Stimulated activated CD8-positive, alpha-beta memory T cell treated with anti-CD3 and anti-CD28 coated beads, Interleukin-15, amount 100 ng/mL, for 24 hours (primary cell): ENCODE measurements at places on chromosomes 2 and 18.

- DNase-seq = no peak
Observed at GRCh38 chr2:125397535-125398251, 1258.3 kb upstream of the GYPC start.

DNA sequence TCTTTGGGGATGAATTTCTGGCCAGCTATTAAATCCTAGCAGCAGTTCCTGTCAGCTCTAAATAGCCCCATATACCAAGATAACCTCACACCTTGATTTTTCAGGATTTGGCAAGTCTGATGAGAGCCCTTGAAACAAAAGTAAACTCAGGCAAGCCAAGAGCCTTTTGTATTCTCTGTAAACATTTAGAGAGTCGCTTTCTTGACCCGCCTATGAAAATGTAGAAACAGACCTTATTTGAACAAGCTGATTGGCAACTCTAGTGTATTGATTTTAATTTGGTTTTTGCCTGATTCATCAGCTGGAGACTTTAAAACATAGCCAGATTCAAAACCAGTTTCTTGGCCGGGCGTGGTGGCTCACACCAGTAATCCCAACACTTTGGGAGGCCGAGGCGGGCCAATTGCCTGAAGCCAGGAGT lies 43.4 kb downstream of the CABLES1 start:
- no peak for DNase-seq

DNA sequence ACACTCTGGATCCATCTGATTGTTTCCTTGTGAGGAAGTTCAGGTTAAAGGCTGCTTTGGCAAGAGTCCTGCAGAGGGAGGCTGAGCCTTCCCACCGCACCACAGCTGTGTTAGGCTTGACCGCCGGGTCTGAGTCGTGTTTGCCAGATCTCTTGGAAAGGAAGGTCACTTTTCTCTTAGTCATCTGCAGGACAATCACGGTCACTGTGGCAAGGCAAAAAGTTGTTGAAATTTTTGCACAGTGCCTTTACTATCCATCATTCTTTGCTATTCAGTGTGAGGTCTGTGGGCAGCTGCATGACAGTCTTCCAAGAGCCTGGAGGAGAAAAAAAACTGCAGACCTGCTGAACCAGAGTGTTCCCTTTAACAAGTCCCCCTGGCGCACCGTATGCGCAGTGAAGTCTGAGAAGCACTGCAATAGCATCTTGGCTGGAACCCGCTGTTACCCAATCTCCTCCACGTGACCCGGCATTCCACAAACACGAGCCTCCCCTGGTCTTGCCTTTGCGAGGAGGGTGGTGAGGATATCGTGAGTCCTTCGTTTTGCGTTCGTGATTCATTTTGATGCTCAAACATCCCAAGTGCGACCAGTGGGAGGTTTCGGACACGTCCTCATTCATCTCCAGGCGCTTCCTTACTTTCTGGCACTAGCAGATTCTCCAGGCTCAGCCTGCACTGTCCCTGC lies 23.0 kb downstream of the BIN1 start:
- no peak for DNase-seq

DNA sequence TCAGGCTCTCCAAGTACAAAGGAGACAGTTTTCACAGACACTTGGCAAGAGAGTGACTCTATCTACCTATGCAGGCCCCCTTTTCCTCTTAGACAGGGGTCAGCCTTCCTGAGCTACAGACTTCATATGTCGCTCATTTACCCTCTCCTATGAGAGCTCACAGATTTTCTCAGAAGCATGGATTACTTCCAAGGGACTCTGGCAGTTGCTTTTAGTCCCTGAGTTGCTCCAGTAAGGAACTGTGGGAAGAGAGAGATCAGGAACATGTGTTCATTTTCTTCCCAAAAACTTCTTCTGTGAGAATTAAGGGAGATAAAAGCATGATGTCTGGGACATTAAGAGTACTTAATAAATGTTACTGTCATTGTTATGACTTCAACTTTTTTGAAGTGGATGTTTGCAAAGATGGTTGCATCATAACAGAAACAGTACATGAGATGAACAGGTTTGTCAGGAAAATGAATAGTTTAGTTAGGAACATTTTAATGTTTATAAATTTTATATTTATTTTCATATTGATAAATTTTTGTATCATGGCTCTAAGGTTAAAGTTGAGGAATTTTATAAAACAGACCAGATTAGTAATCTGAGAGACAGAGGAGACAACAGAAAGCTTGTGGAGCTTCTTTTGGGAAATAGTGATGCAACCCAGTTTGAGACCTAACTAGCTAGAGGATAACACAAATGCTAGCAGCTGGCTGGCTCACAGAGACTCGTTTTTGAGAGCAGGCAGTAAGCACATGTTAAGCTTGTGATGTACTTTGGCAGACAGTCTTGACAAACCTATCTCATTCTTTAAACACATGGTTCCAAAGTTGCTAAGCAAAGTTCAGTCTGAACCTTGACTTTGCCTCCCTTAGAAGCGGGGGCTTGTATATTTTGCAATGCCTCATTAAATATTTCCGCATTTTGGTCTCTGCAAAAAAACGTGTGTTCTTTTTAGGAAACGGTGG lies 21.7 kb upstream of the UGP2 start:
- no peak for DNase-seq

GRCh38 chr2:156471762-156472161 lies 35.6 kb downstream of the GPD2 start:
- DNase-seq = no peak

- no peak for DNase-seq
Observed at GRCh38 chr2:30871980-30872789, 64.9 kb upstream of the CAPN13 start.

- DNase-seq = no peak
Observed at GRCh38 chr2:56715683-56716082, 531.9 kb downstream of the CCDC85A start.

DNA sequence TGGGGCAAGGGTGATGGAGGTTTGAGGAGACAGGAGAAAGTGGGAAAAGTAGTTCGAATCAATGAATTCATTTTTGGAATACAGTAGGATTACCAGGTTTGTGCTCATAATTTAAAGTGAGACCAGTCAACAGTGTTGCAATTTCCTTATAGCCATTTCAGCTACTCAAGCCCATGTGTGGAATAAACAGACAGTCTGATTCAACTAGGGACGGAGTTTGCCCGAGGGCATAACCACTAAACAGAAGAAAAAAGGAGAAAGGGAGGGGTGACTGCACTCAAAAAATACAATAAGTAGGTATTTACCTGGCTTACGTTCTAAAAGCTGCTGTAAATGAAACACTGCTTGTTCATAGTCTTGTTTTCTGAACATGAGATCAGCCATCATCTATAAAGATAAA lies 55.2 kb downstream of the TTC21B start:
- no peak for DNase-seq

GRCh38 chr2:120612931-120613330 lies 122.7 kb upstream of the GLI2 start:
- DNase-seq = no peak

DNA sequence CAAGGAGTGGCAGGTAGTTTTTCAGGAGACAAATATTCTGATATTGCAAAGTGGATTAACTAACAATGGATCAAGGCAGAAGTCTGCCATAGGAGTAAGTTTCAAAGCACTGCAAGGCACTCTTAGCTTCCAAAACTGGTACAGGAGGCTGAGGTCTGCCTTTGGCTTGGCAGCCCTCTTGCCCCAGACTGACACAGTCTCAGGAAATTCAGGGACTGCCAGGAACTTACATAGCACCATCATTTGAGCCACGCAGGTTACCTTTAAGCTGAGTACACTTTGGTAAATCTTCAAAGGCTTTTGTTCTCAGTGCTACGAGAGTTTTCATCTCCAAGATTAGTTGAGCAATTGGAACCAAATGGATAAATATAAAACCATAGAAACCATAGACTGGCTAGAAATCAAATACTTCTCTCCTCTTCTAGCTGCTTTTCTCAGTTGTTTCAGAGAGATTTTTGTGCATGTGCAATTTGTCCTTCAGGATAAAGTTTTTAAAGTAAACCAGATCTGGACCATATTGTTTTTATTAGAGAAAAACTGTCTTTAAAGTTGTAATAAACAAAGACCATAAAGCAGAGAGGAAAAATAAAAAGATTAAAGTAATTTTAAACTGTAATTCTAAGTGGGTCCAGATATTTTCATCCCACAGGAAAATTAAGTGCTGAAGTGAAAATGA lies 18.8 kb downstream of the ANKRD29 start:
- DNase-seq = no peak

GRCh38 chr18:57982372-57983021 lies 61.5 kb upstream of the NEDD4L start:
- no peak for DNase-seq

DNA sequence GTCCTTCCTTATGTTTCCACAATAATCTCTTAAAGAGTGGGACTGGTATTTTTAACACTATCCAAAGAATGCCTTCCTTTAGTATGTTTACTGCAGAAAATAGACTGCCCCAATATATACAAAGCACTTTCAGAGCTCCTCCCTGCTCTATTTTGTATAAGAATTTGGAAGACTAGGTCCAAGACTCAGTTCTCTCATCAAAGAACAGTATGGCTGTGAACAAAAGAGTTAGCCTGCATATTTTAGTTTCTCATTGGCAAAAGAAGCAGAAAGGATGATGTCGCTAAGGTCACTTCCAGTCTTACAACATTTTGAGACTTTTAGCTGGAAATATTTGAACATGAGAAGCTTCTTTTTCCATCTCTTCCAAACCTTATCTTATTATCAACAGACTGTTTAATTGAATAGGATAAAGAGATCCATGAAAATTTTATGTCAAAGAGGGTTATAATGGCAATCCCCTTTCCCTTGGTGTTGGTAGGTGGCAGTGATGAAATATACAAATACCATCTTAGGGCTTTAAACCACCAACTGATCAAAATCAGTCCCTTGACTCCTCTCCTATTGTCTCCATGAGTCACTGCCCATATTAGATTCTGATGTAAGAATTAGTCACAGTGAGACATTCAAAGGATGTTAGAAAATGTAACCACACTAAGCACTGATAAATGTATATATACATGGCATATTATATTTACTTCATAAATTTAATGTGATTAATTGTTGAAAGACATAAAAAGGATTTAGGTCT lies 266.9 kb upstream of the DSEL start:
- no peak for DNase-seq

DNA sequence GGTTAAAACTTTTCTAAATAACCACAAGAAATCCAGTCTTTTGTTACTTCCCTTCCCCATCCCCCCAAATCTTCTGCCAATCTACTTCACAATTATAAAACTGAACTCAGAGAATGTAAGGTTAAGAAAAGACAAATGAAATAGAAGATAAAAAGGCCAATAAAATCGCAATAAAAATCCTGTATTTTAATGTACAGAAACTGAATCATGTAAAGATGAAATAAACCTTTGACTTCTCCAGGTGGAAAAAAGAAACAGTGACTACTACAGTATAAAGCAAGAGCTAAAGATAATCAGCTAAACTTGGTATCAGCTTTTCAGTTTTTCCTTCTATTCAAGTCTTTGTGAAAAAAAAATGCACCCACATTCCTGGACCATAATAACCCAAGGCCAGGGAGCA lies 1.7 kb downstream of the SYT4 start:
- no peak for DNase-seq

DNA sequence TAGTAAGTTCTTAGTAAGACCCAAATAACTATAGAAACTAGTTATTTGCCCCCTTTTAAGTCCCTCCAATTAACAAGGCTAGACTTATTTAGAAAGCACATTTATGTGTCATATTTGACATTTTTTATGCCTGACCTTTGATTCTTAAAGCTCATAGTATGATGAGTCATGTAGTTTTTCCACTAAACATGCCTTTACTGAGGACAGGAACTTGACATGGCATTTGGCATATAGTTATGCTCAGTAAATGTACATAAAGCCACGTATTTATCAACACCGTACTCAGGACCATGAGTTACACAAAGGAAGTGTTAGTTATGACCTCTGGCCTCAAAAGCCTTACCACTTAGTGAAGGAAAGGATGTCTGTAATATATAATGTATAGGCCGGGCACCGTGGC lies 78.9 kb downstream of the GNAL start:
- DNase-seq = no peak

DNA sequence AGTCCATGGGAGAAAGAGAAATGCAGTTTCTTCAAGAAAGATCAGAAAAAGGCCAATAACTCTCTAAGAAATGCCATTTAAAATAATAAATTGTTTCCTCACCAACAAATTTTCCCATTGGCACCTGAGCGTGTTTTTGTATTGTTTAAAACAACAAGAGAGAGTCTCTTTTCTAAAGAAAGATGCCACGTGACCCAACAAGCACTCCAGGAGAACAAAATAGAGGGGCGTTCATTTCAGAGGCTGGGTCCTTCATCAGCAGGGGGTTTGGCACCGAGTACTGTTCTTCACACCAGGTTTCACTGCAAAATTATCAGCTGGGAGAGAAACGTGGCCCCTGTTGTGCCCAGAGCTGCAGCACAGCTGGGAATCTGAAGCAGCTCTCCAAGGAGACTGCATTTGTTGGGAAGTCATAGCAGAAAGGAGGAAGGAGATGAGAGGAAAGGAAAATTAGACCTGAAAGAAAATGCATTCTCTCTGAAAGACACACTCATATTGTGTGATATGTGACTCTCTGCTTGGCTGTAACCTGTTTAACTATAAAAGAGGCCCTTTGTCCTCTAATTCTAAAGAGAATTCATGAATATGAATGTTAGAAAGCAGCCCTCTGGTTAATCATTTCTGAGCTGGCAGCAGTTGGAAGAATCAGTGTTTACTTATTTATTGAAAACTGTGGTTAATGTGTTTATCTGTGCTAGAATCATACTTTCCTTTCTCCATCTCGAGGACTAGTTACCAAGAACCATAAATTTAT lies 205.3 kb upstream of the CDH20 start:
- DNase-seq = no peak

GRCh38 chr2:118668431-118669424 lies 178.7 kb downstream of the EN1 start:
- DNase-seq = no peak

DNA sequence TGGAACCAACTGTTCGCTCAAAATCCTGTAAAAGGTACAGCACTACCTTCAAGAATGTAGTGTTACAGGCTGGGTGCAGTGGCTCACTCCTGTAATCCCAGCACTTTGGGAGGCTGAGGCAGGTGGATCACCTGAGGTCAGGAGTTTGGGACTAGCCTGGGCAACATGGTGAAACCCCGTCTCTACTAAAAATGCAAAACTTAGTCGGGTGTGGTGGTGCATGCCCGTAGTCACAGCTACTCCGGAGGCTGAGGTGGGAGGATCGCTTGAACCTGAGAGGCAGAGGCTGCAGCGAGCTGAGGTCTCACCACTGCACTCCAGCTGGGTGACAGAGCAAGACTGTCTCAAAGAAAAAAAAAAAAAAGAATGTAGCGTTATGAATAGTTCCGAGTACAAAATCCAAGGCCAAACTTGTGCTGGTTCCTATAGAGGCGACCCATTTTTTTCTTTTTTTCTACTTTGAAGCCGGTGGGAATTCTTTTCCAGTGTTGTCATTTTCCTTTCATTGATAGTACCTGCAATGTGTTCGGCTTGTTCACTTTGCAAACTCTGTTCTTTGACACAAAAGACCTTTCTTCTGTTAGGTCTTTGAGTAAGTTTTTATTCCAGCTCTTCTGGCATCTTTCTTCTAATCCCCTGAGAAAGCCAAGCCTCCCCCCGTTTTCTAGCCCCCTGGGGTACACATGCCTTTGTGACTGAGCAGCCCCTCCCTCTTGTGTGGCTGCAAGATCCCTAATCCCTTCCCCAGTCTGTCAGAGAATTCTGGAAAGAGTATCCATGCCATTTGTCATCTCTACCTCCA lies 25.1 kb downstream of the INPP5D start:
- DNase-seq = no peak
